Liver (tissue), 10 donors: ENCODE measurements at places on chromosomes 4 and X. TPM values are rescaled to one million over a fixed set of nuclear protein-coding genes. Genes with fewer than 3 reads are reported as not detected.

UTP3 gene
- total RNA-seq = 12.8 TPM

BGN gene
- 11.7 TPM for total RNA-seq

USP17L20 gene
- total RNA-seq = not detected

PRKG2 gene
- total RNA-seq = 0.14 TPM

AFF2 gene
- 1.6 TPM for total RNA-seq

SSX2B gene
- not detected for total RNA-seq

HTR2C gene
- total RNA-seq = not detected

TCEANC gene
- 7.7 TPM for total RNA-seq

AFM gene
- 274 TPM for total RNA-seq

SLC4A4 gene
- total RNA-seq = 3.0 TPM

- no peak for DNase-seq
These were observed 66.6 kb downstream of the METTL14 start for GRCh38 chr4:118751629-118752323.

DNA sequence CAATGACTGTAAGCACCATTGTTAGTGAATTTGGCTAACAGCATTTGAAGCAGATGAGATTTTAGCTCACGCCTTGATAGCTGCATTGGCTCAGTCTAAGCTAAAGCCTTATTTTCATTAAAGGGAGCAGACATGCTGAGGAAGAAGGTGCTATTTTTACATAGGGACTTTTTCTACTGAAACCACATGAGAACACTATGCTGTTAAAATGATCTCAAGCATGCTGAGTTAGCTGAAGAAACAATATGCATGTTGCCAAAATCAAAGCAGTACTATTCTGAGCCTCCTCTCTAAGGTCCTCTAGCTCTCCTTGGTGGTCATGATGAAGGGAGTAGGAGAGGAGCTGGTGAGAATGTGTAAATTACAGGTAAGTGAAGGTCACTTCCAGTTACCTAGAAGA lies 134.4 kb upstream of the JADE1 start:
- DNase-seq = no peak

DNA sequence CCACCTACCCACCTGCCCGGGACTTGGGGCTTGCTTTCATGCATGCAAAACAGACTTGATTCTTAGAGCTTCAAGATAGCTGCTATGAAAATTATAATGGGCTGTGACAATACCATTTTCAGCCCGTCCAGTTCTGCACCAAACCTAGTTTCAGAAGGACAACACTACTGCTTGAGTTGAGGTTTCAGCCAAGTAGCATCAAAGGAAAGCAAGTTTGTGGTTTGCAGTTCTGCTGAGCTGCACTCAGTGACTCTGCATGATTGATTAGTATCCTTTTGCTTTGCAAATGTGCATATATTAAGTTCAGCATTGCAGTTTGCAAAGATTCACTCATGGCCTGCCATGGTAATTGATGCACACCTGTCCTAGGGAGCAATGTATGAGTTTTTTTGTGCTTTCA lies 442.7 kb downstream of the RPA4 start:
- DNase-seq = no peak

GRCh38 chr4:145552181-145552822 lies 66.9 kb upstream of the MMAA start:
- DNase-seq = no peak

DNA sequence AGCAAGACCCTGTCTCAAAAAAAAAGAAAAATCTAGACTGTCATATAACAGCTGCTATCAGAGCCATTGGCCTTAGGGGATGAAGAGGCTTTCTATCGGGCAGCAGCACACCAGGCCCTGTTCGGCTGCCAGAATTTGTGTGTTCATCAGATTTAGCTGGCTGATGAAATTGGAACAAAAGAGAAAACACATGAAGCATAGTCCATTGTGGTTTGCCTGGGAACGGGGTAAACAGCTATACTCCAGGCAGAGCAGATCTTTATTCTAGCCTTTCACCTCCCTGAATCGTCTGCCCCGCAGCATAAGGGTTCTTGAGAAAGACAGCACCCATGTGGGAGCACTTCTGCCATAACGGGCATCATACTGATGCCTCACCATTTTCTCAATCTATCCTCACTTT lies 11.6 kb downstream of the TKTL1 start:
- DNase-seq = no peak

- no peak for DNase-seq
These were observed 134.9 kb upstream of the LEF1 start for GRCh38 chr4:108303488-108304177.

DNA sequence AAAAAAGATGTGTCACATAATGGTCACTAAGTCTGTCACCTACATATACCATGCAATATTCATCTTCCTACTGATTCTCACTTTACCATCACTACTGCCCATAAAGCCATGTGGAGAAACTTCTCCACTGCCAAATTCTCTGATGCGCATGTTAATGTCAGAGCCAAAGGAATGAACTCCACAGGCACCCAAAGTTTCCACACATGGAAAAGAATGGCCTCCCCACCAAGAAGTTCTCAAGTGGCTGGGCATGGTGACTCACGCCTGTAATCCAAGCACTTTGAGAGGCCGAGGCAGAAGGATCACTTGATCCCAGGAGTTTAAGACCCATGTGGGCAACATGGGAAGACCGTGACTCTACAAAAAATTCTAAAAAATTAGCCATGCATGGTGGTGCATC lies 43.8 kb upstream of the UGDH start:
- no peak for DNase-seq

GRCh38 chrX:16466640-16467432 lies 183.1 kb upstream of the S100G start:
- DNase-seq = no peak

- no peak for DNase-seq
These were observed 19.5 kb downstream of the SMAD1 start for GRCh38 chr4:145501051-145501660.

GRCh38 chr4:148065075-148065474 lies 333.2 kb downstream of the ARHGAP10 start:
- DNase-seq = no peak

DNA sequence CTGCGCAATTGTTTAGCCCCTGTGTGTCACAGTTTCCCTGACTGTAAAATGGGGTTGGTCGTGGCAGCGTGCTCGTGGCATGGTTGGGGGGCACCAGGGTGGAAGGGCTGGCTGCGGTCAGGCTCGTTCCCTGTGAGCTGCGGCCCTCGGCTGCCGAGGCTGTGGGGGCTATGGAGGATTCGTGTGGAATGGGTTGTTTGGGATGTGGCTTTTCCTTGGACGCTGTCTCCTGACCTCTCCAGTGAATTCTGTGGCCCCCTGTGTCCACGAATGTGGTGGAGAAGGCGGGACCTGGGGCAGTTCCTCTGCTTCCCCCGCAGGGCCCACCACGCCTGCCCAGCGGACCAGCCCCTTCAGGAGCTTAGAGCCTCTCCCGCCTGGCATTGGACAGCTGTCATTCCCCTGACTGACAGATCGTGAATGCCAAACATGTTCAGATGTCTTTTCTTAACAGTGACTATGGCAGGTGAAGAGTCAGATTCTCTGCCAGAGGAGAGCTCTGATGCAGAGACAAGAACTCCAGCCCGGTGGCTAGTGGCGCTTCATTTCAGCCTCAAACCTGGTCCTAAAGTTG lies 17.2 kb upstream of the HGFAC start:
- DNase-seq = no peak

DNA sequence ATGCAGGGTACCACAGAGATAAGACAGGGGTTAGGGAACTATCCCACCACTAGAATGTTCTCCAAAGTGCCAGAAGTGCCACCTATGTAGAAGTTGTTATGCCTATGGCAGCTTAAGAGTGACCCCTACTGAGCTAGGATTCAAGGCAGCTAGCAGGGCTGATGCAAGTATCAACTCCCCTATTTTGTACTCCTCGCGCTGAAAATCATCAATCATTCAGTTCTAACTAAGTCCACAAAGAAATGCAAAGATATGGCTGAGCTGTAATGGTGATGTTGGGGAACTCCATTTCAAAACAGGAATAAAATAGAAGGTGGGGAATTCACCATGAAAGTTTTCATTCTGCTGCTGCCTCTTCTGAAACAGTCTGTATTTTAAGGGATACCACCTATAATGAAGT lies 13.8 kb downstream of the ACSL4 start:
- DNase-seq = no peak

DNA sequence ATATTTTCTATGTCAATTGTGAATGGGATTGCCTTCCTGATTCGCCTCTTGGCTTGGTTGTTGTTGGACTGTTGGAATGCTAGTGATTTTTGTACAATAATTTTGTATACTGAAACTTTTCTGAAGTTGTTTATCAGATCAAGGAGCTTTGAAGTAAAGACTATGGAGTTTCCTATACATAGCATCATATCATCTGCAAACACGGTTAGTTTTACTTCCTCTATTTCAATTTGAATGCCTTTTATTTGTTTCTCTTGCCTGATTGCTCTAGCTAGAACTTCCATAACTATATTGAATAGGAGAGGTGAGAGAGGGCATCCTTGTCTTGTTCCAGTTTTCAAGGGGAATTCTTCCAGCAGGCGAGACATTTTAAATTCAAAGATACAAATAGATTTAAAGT lies 226.5 kb downstream of the FBXO8 start:
- no peak for DNase-seq

DNA sequence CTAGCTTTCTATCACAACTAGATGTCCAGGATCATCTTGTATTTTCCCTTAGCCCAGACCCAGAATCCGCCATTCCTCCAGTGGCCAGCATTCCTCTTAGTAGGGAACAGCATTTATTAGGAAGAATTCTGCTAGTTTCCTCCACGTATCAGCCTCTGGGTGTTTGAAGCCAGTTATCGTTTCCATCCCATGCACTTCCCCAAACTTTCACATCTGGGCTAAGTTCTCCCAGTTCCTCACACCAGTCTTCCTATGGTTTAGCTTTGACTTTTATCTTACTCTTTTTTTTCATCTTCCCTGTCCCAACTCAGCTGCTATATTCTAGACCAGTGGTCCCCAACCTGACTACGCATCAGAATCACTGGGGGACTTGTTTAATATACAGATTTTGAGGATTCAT lies 53.5 kb upstream of the PRSS48 start:
- no peak for DNase-seq

DNA sequence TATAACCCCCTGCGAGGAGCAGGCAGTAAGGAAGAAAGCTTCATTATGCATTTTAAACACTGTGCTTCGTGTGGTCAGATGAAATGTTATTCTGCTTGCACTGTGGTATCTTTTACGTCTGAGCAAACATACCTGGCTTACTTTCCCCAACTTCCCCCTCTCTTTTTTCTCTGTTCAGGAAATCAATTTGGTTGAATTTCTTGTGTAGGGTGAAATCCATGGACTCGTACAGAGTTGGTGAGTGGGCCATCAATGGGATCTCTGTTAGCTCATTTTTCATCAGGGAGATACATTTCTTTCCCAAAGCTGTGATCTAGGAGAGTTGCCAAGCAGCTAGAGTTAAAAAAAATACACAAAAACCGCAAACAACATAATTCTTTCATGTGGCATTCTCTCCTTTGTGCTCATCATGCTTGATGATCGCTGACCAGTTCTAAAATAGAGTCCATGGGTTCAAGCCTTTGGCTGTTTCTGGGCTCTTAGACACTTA lies 98.5 kb downstream of the FRAS1 start:
- DNase-seq = no peak

DNA sequence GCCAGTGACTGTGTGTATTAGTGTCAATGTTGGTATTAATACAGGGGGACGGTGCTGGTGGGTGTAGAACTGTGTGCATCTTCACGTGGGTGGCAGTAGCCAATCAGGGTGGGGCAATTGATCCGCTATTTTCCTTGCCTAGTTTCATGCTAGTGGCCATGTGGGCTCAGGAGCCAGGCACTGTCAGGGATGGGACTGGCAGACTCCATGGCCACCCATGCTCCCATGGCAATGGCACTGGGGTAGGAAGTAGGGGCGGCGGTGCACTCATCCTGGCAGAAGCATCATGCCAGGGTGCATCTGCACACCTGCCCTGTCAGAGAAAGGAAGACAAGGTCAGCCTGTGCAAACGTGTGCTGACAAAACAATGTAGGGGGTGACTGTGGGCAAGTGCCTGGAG lies 122.1 kb upstream of the MAGEC2 start:
- no peak for DNase-seq

DNA sequence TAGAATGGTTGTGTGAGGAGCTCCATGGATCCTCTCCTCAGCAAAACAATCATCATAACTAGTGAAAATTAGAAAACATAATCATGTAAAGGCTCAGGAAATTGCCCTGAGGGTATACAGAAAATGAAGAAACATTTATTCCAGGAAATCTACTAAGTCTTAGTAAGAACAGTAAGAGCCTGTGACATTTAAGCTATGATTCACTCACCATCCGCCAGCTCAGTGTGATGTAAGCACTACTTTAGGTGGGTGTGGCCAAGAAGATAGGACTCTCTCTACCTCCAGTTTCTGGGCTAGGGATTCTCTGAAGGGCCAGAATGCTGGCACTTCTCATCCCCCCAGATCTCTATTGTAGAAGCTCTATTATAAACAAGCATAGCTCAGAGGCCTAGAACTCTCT lies 147.5 kb downstream of the DLG3 start:
- DNase-seq = no peak

GRCh38 chr4:8689741-8690140 lies 97.2 kb downstream of the CPZ start:
- no peak for DNase-seq

DNA sequence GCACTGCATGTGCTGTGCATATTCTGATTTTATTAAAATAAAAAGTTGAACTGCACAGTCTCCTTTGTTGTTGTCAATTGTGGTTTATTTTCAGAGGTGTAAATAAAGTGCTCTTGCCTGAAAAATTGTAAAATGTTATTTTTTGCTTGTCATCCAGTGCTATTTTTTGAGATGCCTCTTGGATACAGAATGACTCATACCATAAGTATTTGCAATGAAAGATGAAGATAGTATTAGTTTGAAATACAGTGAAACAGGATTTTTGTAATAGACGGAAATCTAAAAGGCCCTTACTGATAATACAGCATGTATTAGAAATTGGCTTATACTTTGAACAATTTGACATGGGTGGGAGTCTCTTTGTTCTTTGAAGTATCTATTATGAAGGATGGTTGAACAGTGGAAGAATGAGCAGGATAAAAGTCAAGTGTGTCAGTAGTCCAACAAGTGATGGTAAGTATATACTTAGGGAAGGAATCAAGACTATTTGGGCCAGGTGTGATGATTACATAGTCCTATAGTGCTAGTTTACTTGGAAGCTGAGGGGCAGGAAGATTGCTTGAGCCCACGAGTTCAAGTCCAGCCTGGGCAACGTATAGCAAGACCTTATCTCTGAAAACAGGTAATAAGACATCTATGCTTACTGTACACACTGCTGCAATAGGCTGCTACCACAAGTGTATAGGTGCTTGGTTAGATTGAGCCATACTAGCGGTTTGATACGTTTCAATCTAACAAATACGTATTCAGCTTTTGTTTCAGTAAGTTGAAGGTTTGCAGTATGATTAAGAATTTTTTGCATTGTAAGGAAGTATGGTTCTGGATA lies 16.4 kb downstream of the DDX3X start:
- DNase-seq = no peak

DNA sequence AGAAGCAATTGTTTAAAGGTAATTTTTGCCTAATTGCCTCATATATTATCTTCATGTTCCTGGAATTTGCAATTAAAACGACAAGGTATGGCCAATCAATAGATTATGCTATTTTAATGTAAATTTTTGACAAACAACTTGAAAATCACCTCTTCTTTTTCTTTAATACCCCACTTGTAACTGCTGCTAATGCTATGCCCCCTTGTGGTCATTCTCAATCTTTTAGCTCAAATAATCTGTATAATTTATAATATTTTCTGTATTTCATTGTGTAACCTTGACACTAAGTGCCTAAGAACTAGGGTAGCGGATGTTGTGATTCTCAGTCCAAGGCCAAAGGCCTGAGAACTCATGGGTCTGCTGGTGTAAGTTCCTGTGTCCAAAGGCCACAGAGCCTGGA lies 831.7 kb upstream of the POU3F4 start:
- no peak for DNase-seq

GRCh38 chrX:101409043-101409442 lies 1.0 kb downstream of the HNRNPH2 start:
- no peak for DNase-seq

GRCh38 chr4:164648151-164648848 lies 105.6 kb upstream of the SMIM31 start:
- no peak for DNase-seq
